ENCODE measurements at places on chromosomes 3 and 15.

GRCh38 chr3:189833996-189834395 is 202.8 kb downstream of the TP63 start:
- no peak for DNase-seq

DNA sequence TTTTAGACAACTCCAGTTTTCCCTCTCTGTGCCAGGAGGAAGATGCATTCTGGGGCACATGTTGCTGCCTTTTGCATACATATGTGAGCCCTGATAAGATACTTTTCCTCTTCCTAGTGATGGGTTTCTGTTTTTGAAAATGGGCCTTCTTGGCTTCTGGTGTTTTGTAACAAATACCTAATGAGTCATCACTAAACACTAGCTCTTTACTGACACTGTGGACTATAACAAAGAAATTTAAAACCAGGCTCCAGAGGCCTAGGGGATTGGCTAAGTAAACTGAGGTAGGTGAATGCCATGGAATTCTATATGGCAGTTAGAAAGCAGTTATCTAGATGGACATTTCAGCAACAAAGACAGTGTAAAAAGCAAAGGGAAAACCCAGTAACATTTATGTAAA is 93.4 kb upstream of the NR2E3 start:
- DNase-seq: no peak

DNA sequence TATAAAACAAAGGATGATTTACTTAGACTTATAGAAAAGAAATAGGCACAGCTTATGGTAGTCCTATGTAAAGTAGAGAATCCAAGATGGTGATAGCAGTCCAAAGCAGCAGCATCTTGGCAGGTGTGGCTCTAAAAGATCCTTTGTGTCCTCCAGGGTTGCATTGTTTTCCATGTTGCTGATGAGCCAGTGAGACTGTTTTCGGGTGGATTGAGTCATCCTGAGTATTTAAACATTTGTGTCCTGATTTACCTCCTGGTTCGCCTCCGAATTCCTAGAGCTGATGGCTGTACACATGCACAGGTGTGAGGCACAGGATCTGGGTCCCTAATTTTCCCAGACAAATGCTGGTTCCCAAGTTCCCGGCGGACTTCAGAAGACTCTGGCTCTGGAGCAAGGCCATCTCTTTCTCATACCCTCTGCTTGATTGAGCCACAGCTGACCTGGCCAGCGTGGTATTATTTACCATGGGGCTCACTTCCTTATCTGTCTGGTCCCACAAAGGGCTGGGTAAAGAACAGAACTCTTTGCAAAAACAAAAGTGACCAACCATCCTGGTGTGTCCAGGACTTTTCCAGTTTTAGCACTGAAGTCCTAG is 51.0 kb downstream of the ARNT2 start:
- no peak for DNase-seq

DNA sequence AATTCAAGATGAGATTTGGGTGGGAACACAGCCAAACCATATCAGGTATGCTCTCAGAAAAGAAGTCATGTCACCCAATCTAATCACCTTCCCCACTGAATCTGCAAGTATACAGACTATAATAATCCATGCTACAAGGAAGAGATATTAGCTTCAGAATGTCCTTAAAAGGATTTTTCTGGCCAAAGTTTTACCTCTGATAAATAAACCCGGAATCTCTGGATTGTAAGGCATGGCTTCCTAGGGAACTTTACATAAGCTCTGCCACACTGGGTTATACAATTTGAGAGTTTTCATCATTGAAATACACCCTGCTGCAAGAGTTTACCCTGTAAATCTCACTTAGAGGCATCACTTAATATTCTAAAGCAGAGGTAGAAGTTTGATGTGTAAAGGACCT is 330.5 kb upstream of the KCNMB2 start:
- no peak for DNase-seq

- no peak for DNase-seq
Measured at GRCh38 chr15:92751528-92751927, 96.0 kb upstream of the FAM174B start.

- no peak for DNase-seq
Measured at GRCh38 chr3:178703268-178703975, 167.2 kb downstream of the KCNMB2 start.

GRCh38 chr3:129317848-129318247 is 39.2 kb downstream of the HMCES start:
- no peak for DNase-seq

DNA sequence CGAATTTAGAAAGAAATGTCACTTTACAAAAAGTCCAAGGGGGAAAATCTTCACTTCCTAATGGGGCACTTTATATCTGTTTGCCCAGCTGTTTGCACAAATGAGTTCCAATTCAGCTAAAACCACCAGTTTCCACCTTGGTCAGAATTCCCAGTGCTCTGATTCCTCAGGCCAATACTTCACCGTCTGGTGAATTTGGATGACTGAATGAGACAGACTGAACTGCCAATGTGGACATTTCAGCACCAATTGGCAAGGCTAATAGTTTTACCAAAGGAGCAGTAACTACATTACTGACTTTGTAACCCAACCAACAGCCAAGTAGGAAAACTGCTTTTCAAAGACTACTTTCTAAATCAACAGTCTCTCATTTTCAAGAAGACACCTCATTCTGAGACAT is 51.8 kb downstream of the ABI3BP start:
- no peak for DNase-seq

DNA sequence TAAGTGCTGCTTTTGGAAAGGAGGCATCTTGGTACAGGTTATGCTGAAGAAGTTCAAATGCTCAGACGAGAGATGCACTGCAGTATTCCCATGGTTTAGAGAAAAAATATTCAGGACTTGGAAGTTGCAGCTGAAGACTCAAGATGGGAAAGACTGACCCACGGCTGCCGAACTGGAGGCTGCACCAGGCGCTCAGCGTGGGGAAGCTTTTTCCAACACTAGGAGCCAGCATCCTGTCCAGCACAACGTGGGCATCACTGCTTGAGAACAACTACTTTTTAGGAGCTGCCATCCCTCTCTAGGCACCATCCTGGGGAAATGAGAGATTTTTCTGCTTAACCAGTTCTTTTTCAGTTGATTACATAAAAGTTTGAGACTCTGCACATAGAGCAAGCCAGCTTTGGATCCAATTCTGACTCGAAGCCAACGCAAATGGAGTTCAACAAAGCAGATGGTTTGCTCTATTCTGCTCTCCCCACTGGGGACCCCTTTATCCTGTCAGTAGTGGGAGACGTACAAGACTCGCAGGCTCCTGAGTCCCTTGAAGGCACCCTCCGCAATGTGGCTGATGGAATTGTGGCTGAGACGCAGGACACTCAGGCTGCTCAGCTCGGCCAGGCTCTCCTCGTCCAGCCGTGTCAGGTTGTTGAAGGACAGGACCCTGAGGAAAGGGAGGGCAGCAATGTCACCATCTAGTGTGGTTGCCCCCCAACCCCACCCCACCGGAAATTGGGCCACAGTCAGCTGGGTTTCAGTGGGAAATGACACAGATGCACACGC is 93.8 kb downstream of the LRIG1 start:
- no peak for DNase-seq

- DNase-seq: no peak
Measured at GRCh38 chr15:78045189-78045588, 32.3 kb downstream of the TBC1D2B start.

DNA sequence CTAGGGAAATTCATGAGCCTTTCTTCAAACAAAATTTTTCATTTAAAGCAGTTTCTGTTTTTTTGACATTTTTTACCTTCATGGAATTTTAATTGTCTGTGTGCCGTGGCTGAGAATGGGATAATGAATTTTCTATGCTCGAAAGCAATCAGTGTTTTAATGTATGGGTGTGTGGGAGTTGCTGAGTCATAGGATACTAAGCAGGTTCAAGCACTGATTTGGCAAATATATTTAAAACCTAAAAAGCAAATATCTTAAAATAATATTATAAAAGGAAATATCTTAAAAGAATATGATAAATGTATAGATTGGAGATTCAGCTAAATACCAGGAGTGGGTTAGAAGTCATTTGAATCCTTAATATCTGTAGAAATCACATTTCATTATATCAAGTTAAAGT is 173.6 kb upstream of the LRRFIP2 start:
- DNase-seq: no peak

DNA sequence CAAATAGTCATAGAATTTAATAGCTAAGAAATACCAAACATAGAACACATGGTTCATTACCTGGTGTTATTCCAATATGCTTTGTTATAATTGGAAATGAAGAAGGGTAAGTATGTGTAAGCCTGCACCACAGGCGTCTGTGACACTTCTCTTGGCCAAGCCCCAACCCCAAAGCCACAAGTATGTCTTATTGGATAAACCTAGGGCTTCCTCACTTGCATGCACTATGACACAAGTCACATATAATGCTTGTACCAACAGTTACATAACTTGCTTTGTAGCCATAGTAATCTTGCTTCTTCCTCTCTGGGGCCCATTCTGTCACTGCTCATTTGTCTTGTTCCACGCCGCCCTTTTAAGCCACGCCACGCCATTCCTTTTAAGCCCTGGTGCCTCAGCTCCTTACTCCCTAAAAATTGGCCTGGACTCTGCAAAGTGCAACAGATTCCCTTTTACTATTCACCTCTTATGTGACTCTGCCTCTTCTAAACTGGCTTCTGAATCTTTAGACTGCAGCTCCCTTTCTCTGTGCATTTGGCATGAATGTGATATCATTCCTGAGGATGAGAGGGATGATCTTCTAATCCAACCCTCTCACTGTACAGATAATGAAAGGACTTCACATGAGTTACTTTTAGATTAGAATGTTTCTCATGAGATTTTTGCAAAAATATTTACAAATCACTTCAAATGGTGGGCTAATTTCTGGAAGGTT is 48.1 kb upstream of the EPHA3 start:
- no peak for DNase-seq

DNA sequence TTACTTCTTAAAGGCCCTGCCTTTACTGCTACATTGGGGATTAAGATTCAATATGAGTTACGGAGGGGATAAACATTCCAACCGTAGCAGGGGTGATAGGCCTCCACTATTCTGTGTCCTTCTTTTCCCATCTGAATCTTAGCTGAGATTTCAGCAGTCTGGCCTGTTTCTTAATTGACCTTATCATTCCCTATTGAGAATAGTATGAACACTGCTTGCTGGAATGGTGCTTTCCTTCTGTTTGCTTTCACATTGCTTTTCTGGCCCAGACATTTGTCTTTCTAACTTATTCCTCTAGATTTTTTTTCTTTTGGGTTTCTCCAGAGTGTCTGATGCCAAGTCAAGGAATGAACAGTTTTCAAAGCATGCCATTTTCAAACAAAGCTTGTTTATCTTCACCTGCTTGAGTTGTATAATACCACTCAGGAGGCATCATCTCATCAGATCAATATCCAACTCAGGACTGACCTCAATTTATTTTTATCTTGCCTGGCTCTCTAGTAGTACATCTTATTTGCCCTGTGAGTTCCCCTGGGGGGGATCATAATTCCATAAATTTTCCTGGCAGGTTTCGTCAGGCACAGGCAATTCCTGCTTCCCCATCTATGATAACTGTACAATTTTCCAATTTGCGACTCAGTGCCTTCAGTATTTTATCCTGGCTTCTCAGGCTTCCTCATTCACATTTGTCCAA is 161.1 kb upstream of the STT3B start:
- no peak for DNase-seq

GRCh38 chr3:42501321-42501680 is 1.1 kb upstream of the VIPR1 start:
- DNase-seq: no peak

- DNase-seq: peak; percentile 18
Measured at GRCh38 chr3:56702490-56703315, 19.6 kb upstream of the TASOR start.

GRCh38 chr3:4827767-4828166 is 151.5 kb upstream of the BHLHE40 start:
- DNase-seq: no peak

DNA sequence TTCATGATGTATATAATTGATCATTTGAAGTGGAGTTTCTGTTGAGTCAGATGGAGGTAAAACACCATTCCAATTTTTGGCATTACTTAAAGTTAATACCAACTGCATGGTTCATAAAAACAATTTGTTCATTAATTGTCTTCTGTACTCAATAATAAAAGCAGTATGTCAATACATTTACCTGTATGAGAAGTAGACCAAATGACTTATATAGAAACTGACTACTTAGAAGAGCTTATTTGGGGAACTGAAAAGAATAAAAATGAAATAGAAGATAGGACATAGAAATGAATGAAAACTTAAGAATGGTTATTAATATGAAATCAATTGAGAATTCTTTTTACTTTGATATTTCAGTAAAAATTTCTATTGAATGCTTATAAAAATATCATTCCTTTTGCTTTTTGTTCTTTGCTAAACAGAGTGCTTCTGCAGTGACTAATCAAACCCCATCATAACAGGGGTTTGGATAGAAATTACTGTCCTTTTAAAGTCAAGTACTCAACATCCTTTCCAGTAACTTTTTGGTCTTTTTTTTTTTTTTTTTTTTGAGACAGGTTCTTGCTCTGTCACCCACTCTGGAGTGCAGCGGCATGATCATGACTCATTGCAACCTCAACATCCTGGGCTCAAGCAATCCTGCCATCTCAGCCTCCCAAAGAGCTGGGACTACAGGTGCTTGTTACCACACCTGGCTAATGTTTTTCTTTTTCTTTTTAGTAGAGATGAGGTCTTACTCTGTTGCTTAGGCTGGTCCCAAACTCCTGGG is 6.5 kb upstream of the CRYBG3 start:
- DNase-seq: no peak

DNA sequence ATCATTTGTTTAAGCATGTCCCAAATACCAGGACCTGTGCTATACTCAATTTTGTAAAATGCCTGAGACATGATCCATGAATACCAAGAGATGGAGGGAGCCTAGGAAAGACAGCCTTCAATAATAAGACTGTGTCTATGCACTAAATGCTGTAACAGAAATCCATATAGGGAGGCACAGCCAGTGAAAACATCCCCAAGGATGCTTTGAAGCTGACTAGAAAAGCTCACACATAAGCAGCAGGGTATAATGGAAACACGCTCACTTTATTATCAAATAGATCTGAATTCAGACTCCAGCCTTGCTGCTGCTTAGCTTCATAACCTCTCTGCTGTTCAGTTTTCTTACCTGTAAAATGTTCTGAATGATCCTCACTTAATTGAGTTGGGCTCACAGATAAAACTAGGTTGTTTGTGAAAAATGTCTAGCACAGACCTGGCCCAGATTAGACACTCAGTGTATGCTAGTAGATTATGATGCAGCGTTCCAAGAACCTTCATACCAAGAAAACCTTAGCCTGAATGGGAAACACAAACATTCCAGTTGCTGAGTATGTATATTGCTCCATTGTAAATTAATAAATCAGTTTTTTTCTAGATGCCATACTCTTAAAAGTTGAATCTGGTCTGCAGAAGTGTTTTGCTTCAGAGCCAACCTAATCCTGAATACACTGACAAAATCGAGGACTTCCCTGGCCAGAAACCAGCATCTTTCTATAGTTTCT is 3.8 kb upstream of the LARP6 start:
- DNase-seq: no peak

- DNase-seq: no peak
Measured at GRCh38 chr15:70767667-70768066, 4.3 kb upstream of the UACA start.

GRCh38 chr3:4340411-4341335 is 37.5 kb downstream of the SETMAR start:
- DNase-seq: no peak

- DNase-seq: no peak
Measured at GRCh38 chr3:141271279-141272030, 39.8 kb downstream of the PXYLP1 start.

- DNase-seq: no peak
Measured at GRCh38 chr3:123467046-123467445, 18.2 kb upstream of the ADCY5 start.

GRCh38 chr3:43503067-43503728 is 118.6 kb downstream of the ANO10 start:
- no peak for DNase-seq

- no peak for DNase-seq
Measured at GRCh38 chr3:183350164-183350563, 78.3 kb downstream of the MCF2L2 start.

Data from BE2C (cell line).